ENCODE measurements at places on chromosomes 7 and 10. TPM values are rescaled to one million over a fixed set of nuclear protein-coding genes. Genes with fewer than 3 reads are reported as not detected.

Gene POLR2J2
- total RNA-seq = 11.4 TPM

Gene SORBS1
- total RNA-seq = 0.74 TPM

Gene TMEM176B
- not detected for total RNA-seq

Gene PON3
- total RNA-seq = not detected

Gene STEAP2
- total RNA-seq = 28.4 TPM

Gene SEMA3D
- 51.2 TPM for total RNA-seq

Gene PITRM1
- 110 TPM for total RNA-seq

All from fibroblast of the aortic adventitia (primary cell).